Left forelimb (tissue), 1 donor: ENCODE measurements at places on chromosomes 12 and 14.

DNA sequence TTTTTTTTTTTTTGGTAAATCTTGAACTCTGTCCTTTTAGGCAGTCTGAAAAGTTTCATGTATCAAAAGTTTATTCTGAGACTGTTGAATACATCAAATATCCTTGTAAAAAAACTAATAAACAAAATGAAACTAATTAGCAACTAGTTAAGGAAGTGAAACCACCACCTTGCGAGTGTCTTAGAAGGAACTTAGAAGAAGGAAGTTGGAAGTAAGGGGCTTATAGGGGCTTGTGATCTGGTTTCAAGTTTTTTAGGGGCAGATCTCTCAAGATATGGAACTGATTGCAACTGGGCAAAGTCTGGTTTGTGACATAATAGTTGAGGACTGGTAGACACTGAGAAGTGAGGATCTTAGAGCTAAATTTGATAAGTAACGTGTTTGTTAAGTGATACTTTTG, 748.8 kb downstream of the C12orf50 start:
- DNase-seq = no peak

- no peak for DNase-seq
Observed at GRCh38 chr14:59753512-59753911, 117.1 kb downstream of the RTN1 start.

- DNase-seq = no peak
Observed at GRCh38 chr12:52081263-52081733, 1.8 kb downstream of the SMIM41 start.

GRCh38 chr12:5746036-5746908, 198.8 kb downstream of the ANO2 start:
- no peak for DNase-seq
